ENCODE measurements at places on chromosomes 1 and 21.
A peak's percentile ranks its signal among the peaks of the same experiment; 100 is the strongest.

- no peak overlapping the region for H3K4me3 ChIP-seq
- peaks cover 3% of the 10 kb centered on the region for H3K4me1 ChIP-seq
- no peak overlapping the region for H3K27ac ChIP-seq
- no peaks in the 10 kb centered on the region for H3K27me3 ChIP-seq
Measured at GRCh38 chr1:235857756-235858155, 8.9 kb downstream of the LYST start.

- H3K36me3 ChIP-seq = no peaks in the 10 kb centered on the region
- H3K27me3 ChIP-seq = no peaks in the 10 kb centered on the region
- H3K27ac ChIP-seq = no peak overlapping the region
Measured at GRCh38 chr1:245107776-245108114, 47.0 kb upstream of the KIF26B start.

DNA sequence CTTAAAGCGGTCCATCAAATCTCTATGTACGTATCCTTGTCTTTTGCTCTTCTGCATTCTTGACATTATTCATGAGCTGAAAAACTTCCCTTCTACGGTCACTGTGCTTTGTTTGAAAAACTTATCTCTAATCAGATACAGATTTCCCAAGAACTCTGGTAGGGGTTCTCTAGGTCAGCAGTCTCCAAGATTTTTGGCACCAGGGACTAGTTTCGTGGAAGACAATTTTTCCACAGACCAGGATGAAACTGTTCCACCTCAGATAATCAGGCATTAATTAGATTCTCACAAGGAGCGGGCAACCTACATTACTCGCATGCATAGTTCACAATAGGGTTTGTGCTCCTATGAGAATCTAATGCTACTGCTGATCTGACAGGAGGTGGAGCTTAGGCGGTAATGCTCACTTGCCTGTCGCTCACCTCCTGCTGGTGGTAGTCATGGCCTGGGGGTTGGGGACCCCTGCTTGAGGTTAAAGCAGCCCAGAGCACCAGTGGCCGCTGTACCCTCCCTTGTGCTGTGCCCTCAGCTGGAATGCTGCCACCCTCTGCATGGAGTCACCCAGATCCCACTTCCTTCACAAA is 30.8 kb downstream of the AK2 start:
- peaks cover 30% of the 10 kb centered on the region for H3K36me3 ChIP-seq
- H3K4me1 ChIP-seq = no peaks in the 10 kb centered on the region
- no peak for DNase-seq
- H3K27ac ChIP-seq = no peak overlapping the region
- H3K27me3 ChIP-seq = no peaks in the 10 kb centered on the region

- H3K27me3 ChIP-seq = no peaks in the 10 kb centered on the region
- H3K4me3 ChIP-seq = no peak overlapping the region
- peaks cover 6% of the 10 kb centered on the region for H3K4me1 ChIP-seq
- H3K27ac ChIP-seq = no peak overlapping the region
Measured at GRCh38 chr1:208230668-208231529, 13.3 kb downstream of the PLXNA2 start.

GRCh38 chr1:84181350-84182005 is 37.4 kb downstream of the PRKACB start:
- H3K4me3 ChIP-seq = no peak overlapping the region
- H3K27me3 ChIP-seq = no peaks in the 10 kb centered on the region
- peaks cover 19% of the 10 kb centered on the region for H3K36me3 ChIP-seq
- no peak overlapping the region for H3K27ac ChIP-seq
- DNase-seq = no peak

DNA sequence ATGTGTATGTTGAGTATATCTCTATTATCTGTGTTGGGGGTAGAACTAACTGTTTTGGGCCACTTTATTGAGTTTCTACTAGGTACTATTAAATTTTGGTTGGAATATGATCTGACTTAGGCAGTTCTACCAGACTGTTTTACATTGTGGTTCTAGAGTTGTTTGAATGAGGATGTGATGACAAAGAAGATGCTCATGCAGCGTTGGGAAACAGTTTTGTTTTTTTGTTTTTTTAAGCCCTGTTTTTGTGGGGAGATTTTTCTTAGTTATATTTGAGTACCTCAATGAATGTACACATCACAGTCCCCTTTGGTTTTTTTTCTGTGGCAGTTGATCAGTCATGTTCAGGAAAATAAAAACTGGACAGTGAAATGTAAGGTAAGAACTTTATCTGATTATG is 40.1 kb downstream of the TMED5 start:
- H3K27me3 ChIP-seq = no peaks in the 10 kb centered on the region
- H3K4me3 ChIP-seq = no peak overlapping the region
- peaks cover 43% of the 10 kb centered on the region for H3K36me3 ChIP-seq
- no peak for DNase-seq
- H3K27ac ChIP-seq = no peak overlapping the region

GRCh38 chr1:37438869-37439343 is 35.5 kb upstream of the ZC3H12A start:
- H3K4me3 ChIP-seq = no peak overlapping the region
- H3K4me1 ChIP-seq = no peaks in the 10 kb centered on the region
- H3K27me3 ChIP-seq = no peaks in the 10 kb centered on the region
- H3K27ac ChIP-seq = no peak overlapping the region

DNA sequence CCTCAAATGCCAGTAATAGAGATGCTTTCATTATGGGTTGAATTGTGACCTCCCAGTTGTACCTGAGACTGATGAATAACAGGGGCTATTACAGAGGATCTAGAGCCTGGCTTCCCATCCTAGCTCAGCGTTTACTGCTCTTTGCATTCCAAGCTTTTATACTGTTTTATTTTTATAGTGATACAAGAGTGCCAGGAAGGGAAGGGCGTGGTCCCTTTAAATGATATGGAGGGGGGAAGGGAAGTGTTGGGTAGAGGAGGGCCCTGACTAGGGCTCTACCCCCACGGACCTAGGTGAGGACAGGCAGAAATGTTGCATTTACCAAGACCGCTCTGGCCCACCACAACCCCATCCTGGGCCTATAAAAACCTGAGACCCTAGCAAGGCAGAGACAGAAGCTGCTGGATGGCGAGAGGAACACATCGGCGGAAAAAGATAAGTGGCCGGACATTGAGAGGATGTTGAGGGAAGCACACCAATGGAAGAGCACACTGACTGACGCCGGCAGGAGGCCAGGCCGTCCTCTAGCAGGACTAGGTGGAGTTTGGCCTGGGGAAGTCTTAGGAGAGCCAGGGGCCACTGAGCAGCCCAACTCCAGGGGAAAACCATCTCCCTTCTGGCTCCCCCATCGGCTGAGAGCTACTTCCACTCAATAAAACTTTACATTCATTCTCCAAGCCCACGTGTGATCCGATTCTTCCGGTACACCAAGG is 1025.9 kb downstream of the TTLL7 start:
- no peaks in the 10 kb centered on the region for H3K27me3 ChIP-seq
- no peak overlapping the region for H3K27ac ChIP-seq
- no peaks in the 10 kb centered on the region for H3K4me1 ChIP-seq
- H3K36me3 ChIP-seq = no peaks in the 10 kb centered on the region
- no peak for DNase-seq

DNA sequence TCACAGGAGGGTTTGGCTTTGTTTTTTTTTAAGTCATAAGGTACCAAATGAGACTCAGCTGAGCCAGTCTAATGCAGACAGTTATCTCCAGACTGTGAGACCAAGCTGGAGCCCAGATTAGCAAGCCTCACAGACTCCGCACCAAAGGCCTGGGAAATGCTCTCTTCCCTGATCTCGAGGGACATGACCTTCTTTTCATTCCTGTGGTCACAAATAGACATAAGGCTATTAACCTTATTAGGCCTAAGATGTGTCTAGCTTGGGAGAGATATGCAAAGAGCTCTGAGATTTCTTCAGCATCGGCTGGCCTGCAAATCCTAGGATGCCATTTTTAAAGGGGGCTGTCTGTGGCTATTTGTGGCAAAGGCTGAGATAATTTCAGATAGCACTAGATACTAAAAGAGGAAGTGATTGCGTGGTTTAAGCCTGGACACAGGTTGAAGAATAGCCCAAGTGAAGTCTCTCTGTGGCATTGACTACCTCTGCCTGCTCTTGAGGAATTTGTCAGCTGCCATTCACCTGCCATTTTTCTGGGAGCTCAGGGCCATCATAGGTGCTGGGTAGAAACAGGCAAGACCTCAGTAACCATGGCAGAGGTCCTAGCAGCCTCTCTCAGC is 301.3 kb downstream of the SIPA1L2 start:
- H3K36me3 ChIP-seq = no peaks in the 10 kb centered on the region
- H3K4me3 ChIP-seq = no peak overlapping the region
- DNase-seq = no peak

- peaks cover 53% of the 10 kb centered on the region for H3K4me1 ChIP-seq
- no peak overlapping the region for H3K4me3 ChIP-seq
- peak; percentile 43 for DNase-seq
- no peaks in the 10 kb centered on the region for H3K27me3 ChIP-seq
Measured at GRCh38 chr1:89724369-89725010, 91.6 kb downstream of the LRRC8C start.

- no peaks in the 10 kb centered on the region for H3K27me3 ChIP-seq
- peaks cover 87% of the 10 kb centered on the region for H3K4me1 ChIP-seq
- H3K27ac ChIP-seq = no peak overlapping the region
- H3K4me3 ChIP-seq = no peak overlapping the region
- no peak for DNase-seq
Measured at GRCh38 chr1:19452221-19452663, 33.1 kb downstream of the CAPZB start.

DNA sequence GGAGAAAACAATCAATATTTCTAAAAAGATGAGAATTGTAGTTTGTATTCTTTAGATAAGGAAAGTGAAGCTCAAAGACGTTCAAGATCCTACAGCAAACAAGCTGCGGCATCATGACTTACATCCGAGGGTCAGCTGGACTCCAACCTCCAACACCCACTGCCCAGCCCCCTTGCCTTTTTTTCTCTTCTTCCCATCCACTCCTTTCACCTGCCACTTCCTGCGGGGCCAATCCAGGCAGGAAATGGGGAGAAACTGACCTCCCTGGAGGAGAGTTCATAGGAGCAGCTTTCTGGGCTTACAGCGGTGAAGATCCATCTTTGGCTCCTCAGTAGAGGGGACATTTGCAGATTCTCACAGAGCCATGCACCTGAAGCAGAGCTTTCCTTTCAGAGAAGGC is 361.5 kb downstream of the PTPRU start:
- H3K4me3 ChIP-seq = no peak overlapping the region
- H3K27me3 ChIP-seq = no peaks in the 10 kb centered on the region
- no peak for DNase-seq
- H3K4me1 ChIP-seq = no peaks in the 10 kb centered on the region
- H3K27ac ChIP-seq = no peak overlapping the region
- no peaks in the 10 kb centered on the region for H3K36me3 ChIP-seq

- no peak for DNase-seq
- H3K27me3 ChIP-seq = no peaks in the 10 kb centered on the region
- peaks cover 3% of the 10 kb centered on the region for H3K36me3 ChIP-seq
- no peak overlapping the region for H3K27ac ChIP-seq
- H3K4me1 ChIP-seq = no peaks in the 10 kb centered on the region
Measured at GRCh38 chr1:24161270-24161669, 18.3 kb upstream of the IL22RA1 start.

- no peak for DNase-seq
- no peaks in the 10 kb centered on the region for H3K4me1 ChIP-seq
- H3K36me3 ChIP-seq = peaks cover 65% of the 10 kb centered on the region
Measured at GRCh38 chr1:113109908-113110554, 37.0 kb downstream of the LRIG2 start.

DNA sequence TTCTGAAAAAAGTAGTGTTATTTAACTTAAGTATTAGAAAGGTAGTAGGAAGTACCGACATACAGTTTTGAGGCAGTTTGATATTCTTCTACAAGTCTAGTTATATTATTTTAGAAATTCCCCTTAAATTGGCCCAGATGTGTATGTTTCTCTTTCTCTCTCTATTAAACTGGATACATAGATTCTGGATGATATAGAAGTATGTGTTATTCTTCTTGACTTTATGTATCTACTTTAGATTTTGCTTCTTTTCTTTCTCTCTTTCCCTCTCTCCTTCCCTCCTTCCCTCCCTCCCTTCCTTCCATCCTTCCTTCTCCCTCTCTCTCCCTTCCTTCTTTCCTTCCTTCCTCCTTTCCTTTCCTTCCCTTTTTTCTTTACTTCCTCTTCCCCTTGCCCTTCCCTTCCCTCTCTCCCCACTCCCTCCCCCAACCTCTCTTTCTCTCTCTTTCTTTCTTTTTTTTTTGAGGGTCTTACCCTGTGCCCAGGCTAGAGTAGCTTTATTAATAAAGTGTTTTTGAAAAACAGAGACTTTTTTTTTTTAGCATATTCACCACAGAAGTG is 124.3 kb downstream of the OSBPL9 start:
- H3K4me1 ChIP-seq = no peaks in the 10 kb centered on the region
- H3K4me3 ChIP-seq = no peak overlapping the region
- H3K36me3 ChIP-seq = peaks cover 3% of the 10 kb centered on the region
- H3K27ac ChIP-seq = no peak overlapping the region

GRCh38 chr1:198837278-198838021 is 198.6 kb downstream of the PTPRC start:
- no peak overlapping the region for H3K27ac ChIP-seq
- no peak overlapping the region for H3K4me3 ChIP-seq
- no peak for DNase-seq
- H3K4me1 ChIP-seq = no peaks in the 10 kb centered on the region

DNA sequence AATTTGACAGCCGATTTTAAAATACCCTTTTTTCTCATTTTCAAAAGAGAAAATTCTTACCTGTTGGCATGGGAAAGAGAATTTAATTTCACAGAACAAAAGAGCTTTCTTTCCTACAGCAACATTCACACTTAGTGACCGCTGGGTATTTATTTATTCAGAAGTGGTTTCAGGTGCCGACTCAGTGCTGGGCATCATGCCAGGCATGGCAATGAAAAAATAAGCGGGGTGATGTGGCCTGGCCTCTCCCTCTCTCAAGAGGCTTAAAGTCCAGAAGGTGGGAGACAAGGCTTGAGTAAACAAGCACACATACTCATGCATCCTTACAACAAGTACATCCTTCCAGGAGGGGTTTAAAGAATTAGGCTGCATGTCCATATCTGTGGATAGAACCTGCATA is 4.1 kb upstream of the PCP4 start:
- no peak for DNase-seq
- no peaks in the 10 kb centered on the region for H3K27me3 ChIP-seq
- no peak overlapping the region for H3K27ac ChIP-seq
- no peak overlapping the region for H3K4me3 ChIP-seq
- H3K36me3 ChIP-seq = no peaks in the 10 kb centered on the region

- H3K36me3 ChIP-seq = no peaks in the 10 kb centered on the region
- DNase-seq = no peak
- H3K27ac ChIP-seq = no peak overlapping the region
- H3K4me1 ChIP-seq = no peaks in the 10 kb centered on the region
Measured at GRCh38 chr21:36773995-36774394, 75.1 kb downstream of the SIM2 start.

DNA sequence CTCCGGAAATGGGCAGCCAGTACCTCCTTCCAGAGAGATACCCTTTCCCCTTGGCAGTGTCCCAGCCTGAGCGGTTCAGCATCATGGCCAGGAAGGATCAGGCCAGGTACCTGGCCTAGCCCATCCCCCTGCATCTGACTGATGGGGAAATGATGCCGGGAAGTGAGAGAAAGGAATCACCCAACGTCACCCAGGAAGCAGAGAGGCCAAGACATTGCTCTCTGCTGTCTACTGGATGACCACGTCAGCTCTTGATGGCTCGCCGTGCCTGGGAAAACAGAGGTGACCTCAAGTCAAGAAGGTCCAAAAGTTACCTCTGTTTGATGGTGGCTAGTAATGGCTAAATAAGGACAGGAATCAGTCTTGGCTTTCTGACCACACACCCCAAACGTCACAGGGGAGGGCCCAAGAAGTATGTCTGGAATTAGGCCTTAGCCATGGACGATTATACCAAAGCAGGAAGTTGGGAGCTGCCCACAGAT is 79.0 kb downstream of the MRPL37 start:
- H3K27me3 ChIP-seq = no peaks in the 10 kb centered on the region
- H3K4me3 ChIP-seq = no peak overlapping the region
- no peak for DNase-seq
- peaks cover 6% of the 10 kb centered on the region for H3K4me1 ChIP-seq
